RPMI7951 (cell line): ENCODE measurements at places on chromosomes 12 and 14.
A peak's percentile ranks its signal among the peaks of the same experiment; 100 is the strongest.

GRCh38 chr14:34250959-34251358, 211.1 kb downstream of the SPTSSA start:
- DNase-seq: no peak

GRCh38 chr14:23009939-23010726, at the start of gene C14orf93:
TSS of gene C14orf93 (minus strand) at chr14:23010143. CDS start at chr14:22999023, 11,120 bp downstream.
- DNase-seq: peak; percentile 65

- DNase-seq: no peak
Measured at GRCh38 chr12:106027286-106027685, 111.5 kb downstream of the NUAK1 start.

- DNase-seq: no peak
Measured at GRCh38 chr12:41935911-41936310, 208.8 kb downstream of the GXYLT1 start.

DNA sequence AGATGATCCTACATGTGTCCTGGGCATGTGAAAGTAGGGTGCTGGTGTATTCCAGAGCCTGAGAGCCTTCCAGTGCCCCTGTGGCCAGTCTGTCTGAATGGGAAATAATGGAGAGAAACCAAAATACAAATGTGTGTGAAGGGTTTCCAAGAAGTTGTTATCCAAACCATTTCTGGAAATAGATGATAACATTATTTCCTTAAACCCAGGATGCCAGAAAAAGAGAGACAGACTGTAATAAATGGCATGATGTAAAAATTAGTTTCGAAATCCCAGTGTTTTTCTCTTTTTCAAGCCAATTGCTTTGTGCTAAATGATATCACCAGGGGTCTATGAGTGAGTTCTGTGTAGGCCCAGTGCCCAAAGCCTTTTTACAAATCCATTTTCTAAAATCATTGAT, 175.3 kb downstream of the PHLDA1 start:
- DNase-seq: no peak

GRCh38 chr12:25771476-25771875, 187.0 kb upstream of the RASSF8 start:
- DNase-seq: no peak

- DNase-seq: no peak
Measured at GRCh38 chr12:93802698-93803423, 125.7 kb downstream of the CRADD start.

DNA sequence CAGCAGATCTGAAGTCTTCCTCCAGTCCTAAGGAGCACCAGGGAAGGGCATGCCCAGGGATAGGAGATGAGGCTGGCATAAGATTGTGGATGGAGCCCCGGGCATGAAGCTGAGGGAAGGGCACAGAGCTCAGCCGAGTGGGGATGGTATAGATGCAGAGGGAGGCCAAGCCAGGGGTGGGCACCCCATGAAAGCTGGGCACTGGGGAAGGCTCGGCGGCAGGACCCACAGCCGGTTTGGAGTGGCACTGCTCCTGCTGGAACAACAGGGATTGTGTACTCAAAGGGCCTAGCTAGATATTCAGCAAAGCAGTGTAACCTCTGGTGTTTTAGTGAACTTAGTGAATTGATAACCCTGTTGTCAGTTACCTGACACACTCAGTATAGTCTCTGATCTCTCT, 117.1 kb downstream of the NTF3 start:
- DNase-seq: no peak

GRCh38 chr14:59582161-59582560, 5.5 kb upstream of the CCDC175 start:
- no peak for DNase-seq

GRCh38 chr14:56189307-56189706, 71.1 kb downstream of the PELI2 start:
- peak; percentile 66 for DNase-seq

GRCh38 chr12:112018571-112019237, 5.5 kb downstream of the ERP29 start:
- peak; percentile 34 for DNase-seq

DNA sequence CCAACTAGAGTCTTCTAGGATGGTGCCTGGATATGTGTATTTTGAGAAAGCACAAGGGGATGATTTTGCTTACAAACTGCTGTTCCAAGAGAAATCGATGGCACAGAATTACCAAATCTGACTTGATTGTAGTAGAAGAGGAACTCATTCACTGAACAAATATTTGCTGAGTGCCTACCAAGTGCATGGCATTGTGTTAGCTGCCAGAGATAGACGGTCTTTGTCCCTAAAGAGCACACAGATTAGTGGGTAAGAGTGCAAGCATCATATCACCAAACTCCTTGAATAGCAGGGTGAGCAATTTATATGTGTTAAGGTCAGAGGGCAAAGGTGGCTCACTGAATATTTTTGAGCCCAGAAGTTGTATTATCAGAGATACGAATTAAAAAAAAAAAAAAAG, 3.5 kb upstream of the FOXN3 start:
- no peak for DNase-seq

GRCh38 chr14:64767215-64767964, 63.2 kb downstream of the PLEKHG3 start:
- DNase-seq: no peak

DNA sequence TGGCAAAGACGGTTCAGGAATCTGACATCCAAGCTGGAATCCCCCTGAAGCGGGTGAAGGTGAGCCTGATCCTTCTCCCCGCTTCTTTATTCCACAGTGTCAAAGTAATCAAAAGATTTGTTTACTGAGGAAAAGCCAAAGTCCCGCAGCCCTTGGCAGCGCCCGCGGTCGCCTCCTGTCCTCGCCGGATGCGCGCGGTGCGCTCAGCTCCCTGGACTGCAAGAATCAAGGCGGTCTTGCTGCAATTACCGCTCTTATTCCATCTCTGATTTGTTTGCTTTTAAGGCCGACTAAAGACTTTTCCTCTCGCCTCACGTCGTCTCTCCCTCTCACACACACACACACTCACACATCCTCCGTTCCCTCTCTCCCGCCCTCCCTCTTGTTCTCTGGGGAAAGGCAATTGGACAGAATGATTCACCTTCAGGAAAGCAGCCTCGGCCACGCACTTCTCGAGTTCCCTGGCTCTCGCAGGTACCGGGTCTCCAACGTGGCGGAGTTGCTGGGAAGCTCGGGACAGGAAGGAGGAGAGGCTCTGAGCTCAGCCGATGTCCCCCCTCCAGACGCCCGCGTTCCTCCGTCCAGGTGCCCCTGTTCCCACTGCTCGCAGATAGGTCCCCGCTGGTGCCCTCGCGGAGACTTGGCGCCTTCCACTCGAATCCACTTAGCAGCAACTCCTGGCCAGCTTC, 68.6 kb upstream of the USP15 start:
- DNase-seq: peak; percentile 3

- DNase-seq: peak; percentile 97
Measured at GRCh38 chr14:92585981-92586937, 72.7 kb downstream of the RIN3 start.

DNA sequence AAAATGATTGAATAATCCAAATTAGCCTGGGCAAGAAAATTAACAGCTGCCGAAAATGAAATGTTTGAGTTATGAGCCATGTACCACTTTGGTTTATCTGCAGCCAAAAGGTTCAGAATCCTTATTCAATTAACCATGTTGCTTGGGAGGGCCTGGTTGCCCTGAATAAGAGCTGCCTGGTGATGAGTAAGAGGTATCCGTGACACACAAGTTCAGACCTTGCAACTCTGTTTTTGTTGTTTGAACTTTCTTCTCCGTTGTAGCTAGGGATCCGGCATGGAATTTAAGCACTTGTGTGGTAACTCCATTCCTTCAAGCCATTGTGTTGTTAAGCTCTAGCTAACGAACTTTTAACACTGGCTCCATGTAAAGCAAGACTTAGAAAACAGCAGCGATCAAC, 35.7 kb downstream of the FOXA1 start:
- no peak for DNase-seq

GRCh38 chr12:53940443-53941014, 1.9 kb downstream of the HOXC13 start:
- DNase-seq: no peak

- DNase-seq: no peak
Measured at GRCh38 chr12:77830583-77831351, at the start of gene NAV3. TSS of gene NAV3 (plus strand) at chr12:77830894. CDS start at chr12:77831462, 568 bp downstream.

DNA sequence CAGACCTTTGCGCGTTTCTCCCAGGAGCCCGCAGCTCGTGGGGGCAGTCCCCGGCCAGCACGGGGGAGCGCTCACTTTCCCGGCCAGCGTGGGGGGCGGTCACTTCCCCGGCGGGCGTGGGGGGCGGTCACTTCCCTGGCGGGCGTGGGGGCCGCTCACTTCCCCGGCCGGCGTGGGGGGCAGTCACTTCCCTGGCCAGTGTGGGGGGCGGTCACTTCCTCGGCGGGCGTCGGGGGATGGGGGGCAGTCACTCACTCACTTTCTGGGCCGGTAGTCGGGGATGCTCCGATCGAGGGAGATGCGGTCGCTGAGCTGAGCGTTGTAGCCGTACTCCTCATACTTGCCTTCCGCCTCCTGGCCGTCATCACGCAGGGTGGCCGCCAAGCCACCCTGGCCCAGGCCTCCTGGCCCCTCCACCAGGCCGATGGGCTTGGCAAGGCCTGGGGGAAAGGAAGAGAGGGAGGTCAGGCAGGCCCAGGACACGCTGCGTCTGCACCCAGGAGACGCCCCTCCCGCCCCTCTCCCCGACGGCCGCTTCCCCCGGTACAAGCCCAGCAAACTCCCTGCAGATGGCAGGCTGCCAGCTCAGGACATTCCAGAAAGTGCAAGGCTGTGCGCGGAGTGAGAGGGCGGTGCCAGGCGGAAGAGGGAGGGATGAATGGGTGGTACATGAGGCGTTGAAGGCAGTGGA, 43.3 kb downstream of the GALNT9 start:
- DNase-seq: peak; percentile 42

- DNase-seq: no peak
Measured at GRCh38 chr14:64450255-64450654, 15.0 kb upstream of the AKAP5 start.

- peak; percentile 68 for DNase-seq
Measured at GRCh38 chr12:94545935-94546771, 86.5 kb upstream of the CEP83 start.

DNA sequence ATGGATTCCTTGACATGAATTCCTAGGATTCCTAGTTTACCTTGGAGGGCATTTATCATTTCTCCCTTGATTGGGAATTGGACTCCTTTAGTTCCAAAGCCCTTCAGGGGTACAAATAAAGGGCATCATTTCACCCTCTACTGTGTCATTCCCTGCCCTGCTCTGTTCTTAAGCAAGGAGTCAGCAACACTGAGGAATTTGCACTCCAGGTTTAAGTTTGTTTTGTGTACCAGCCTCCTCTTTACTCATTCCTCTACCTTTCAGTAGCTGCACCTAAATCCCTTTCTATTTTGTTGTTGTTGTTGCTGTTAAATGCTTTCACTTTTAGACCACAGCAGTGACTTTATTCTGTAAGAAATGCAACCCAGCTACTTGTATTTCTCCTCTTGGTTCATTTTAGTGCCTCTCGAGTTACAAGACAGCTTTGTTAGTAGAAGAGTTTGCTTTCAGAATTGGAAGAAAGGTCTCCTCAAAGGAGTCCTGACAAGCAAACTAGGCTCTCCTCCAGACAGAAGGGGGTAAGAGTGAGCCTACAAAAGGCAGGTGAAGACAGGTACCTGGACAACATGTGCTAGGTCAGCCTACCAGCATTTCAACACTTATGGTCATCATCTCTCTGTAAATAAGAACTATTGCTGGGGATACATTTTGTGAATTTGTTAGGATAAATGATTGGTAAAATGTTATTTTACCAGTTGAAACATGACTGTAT, 90.0 kb downstream of the RMST start:
- DNase-seq: no peak

DNA sequence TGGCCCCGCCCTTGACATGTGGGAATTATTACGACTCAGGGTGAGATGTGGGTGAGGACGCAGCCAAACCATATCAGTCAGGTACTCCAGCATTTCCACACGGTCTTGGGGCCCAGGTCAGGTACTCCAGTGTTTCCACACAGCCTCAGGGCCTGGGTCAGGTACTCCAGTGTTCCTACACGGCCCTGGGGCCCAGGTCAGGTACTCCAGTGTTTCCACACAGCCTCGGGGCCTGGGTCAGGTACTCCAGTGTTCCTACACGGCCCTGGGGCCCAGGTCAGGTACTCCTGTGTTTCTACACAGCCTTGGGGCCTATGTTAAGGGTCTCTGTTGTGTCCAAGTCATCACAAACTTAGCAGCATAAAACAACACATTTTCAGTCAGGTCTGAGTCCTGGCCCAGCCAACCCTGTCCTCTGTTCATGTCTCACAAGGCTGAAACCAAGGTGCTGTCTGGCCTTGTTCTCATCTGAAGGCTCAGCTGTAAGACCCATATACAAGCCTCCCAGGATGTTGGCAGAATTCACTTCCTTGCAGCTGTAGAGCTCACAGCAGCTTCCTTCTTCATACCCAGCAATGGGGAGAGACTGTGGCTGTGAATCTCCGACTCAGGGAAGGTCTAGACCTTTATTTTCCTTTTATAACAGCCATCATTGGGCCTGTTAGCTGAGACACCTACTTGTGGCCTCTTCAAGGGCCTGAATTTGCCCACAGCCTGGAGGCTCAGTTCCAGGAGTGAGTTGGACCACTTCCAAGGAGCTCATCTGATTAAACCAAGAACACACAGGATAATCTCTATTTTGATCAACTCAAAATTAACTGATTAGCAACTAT, 107.6 kb upstream of the SFSWAP start:
- DNase-seq: no peak

DNA sequence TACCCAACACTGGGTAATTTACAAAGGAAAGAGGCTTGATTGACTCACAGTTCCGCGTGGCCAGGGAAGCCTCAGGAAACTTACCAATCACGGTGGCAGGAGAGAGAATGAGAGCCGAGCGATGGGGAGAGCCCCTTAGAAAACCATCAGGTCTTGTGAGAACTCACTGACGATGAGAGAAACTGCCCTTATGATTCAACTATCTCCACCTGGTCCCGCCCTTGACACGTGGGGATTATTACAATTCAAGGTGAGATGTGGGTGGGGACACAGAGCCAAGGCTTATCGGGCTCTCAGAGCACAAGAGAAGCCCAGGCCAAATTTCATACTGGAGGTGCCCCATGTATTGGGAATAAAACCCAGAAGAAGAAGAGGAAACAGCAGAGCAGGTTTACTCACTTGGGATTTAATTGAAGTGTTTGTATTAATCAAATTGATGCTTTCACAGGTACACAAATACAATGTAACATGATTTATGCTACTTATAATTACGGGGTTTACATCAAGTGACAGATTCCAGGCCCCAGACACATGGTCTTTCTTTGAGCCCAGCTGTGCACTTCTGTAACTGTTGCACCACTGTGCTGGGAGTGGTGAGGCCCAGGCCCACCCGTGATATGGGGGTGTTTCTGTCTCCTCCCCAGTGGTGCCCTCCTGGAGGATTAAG, 8.2 kb upstream of the CCDC85C start:
- no peak for DNase-seq

GRCh38 chr12:124542021-124542949, 25.1 kb downstream of the NCOR2 start:
- DNase-seq: peak; percentile 34

GRCh38 chr14:104131968-104132732, 6.2 kb upstream of the KIF26A start:
- DNase-seq: no peak

- DNase-seq: no peak
Measured at GRCh38 chr12:117087808-117088207, 11.4 kb downstream of the TESC start.
